ENCODE measurements at places on chromosomes 16 and 17.

- DNase-seq, result no peak
These were observed 111.0 kb downstream of the N4BP1 start for GRCh38 chr16:48498769-48499631.

GRCh38 chr17:81651692-81652091 lies 4.7 kb downstream of the PDE6G start:
- DNase-seq, result no peak

DNA sequence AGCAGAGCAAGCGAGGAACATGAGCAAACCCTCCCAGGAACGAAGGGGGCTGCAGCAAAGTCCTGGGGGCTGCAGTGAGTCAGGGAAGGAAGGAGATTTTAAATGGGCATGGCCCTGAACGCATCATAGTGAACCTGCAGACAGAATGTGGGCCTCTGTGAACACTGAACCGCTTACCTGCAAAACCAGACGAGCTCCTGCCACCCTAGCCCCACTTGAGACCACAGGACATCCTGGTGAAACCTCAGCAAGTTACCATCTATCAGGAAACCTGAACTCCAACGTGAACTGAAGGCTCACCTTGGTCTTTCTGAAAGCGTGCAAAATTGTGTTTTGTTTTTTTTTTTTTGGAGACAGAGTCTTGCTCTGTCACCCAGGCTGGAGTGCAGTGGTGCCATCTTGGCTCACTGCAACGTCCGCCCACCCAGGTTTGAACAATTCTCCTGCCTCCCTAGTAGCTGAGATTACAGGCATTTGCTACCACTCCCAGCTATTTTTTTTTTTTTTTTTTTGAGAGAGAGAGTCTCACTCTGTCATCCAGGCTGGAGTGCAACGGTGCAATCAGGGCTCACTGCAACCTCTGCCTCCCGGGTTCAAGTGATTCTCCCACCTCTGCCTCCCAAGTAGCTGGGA lies 30.8 kb downstream of the FANCA start:
- DNase-seq, result no peak

DNA sequence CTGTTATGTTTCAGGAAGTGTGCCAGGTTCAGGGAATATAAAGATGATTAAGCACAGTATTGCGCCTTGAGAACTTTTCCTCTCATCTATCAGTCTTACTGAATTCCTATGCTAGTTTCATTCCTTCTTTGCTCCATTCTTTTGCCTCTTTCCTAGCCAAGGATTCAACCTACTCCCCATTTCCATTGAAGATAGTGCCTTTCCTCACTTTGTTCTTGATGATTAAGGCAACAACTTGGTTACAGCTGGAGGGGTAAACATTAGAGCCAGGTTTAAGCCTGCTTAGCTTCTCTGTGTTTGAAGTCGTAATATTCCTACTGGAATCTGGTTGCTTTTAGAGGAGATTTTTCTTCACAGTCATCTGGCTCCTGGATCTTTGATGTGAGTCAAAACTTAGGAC lies 75.1 kb downstream of the NQO1 start:
- DNase-seq, result no peak

GRCh38 chr16:4609200-4610010 lies 5.3 kb downstream of the UBALD1 start:
- no peak for DNase-seq

- no peak for DNase-seq
These were observed 102.4 kb downstream of the MAP2K6 start for GRCh38 chr17:69516911-69517310.

GRCh38 chr17:41824086-41824485 lies 11.3 kb downstream of the FKBP10 start:
- DNase-seq, result no peak

GRCh38 chr16:65064131-65064530 lies 57.7 kb downstream of the CDH11 start:
- no peak for DNase-seq

DNA sequence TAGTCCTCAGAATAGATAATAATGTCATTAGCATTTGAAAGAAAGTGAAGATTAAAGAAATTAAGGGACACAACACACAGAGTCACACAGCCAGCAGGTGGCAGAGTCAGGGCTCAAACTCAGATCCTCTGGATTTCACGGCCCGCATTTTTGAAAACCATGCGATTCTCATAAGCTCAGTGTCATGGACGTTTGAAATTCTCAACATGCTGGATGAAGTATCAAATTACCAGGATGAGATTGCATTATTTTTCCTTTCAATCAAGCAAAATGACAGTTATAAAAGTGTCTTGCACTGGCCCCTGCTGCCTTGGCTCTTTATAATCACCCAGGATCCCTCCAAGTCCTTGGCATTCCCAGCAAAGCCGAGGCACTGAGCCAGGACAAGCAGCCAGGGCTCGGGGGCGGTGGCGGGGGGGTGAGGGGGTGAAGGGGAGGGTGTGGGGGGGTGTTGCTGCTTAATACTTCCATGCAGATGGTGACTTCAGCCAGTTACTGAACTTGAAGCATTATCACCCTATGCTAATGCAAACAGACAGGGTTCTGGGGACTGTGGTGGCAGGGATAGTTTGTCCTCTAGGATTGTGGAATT lies 6.6 kb upstream of the BMERB1 start:
- peak; percentile 12 for DNase-seq

GRCh38 chr17:78677303-78678221 lies 100.4 kb upstream of the DNAH17 start:
- DNase-seq, result no peak

DNA sequence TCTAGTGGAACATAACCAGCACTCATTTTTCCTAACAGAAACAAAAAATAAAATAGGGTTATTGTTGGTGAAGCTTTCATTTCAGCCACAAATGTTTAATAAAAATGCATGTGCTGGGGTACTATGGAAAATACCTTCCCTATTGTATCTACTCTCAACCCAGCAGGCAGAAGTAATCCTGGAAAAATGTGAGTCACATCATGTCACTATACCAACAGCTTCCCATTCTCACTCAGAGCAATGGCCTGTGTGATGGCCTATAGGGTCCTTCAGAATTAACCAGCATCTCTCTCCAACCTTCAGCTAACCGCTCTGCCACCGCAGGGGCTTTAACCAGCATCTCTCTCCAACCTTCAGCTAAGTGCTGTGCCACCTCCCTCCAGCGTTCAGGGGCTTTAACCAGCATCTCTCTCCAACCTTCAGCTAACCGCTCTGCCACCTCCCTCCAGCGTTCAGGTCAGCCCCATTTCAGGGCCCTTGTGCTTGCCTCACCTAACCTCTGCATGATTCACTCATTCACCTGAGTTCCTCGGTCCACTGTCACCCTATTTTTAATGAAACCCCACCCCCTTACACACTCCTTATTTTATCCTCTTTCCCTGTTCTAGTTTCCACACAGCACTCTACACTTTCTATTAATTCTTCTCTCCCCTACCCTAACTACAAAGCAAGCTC lies 34.0 kb downstream of the UBE2G1 start:
- DNase-seq, result no peak

- DNase-seq, result no peak
These were observed 33.7 kb downstream of the NECAB2 start for GRCh38 chr16:84001726-84002125.

DNA sequence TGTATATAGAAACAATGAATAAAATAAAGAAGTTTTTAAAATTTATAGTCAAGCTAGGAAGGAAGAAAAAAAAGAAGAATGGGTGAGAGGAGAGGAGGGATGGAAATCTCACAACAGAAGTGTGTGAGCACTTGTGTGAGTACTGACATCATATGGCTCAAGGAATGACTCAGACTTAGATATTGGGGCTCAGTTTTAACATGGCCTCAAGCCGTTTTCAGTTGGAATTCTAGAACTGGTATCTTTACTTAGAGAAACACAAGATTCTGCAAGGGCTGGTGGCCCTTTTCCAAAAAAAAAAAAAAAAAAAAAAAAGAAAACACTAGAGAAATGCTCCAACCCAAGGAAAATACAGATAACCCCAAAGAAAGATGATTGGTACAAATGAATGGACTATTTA lies 55.1 kb downstream of the STXBP4 start:
- DNase-seq, result no peak

DNA sequence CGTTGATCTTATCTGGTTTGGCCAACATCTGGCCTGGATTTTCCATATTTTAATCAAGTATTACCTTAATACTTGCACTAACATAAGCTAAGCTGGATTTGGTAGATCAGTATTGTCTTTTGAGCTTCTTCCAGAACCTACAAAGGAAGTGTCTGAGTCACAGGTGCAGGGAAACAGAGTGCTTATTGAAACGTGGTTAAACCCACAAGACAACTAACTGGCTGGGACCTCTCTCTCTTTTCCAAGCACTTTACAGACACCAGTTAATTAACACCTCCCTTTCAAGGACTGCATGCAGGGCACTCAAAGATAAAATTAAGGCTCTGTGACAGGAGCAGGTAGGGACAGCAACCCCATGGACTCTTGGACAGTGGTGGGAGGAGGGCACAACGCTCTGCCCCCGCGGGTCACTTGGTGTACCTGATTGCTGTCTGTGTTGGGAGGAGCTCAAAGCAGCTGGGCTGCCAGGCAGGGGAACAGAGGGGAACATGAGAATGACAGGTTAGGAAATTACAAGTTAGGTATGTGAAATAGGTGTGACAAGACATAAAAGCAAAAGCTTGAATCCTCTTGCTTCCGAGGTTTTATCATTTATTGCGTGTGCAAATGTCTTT lies 133.7 kb upstream of the MON1B start:
- no peak for DNase-seq

DNA sequence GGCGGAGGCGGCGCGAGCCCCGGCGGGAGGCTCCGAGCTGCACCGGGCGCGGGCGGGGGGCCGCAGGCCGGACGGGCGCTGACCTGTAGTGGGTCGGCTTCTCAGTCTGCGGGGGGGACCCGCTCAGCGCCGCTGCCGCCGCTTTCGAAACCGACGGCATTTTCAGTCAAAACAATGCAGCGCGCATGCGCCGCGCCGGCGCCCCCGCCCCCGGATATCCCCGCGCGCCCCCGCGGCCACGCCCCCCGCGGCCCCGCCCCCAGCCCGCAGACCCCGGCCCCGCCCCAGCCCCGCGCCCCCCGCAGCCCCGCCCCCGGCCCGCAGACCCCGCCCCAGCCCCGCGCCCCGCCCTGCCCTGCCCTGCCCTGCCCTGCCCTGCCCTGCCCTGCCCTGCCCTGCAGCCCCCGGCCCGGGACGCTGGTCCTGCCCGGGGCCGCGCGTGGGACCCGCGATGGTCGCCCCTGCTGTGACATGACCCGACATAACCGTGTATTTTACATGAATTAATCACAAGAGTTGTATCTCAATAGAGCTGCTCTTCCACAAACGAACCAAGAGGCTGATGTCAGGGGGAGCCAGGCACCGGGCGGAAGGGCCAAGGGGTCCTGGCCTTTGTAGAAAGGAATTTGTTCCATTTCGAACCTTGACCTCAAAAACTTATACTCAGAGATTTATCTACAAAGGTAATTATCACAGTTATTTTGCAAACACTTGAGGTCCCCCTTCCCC lies at the start of gene UNKL:
Gene UNKL (minus strand): TSS at position 173 of the 729 bp plus-strand sequence. CDS start 13 bp downstream, at position 160.
- peak; percentile 78 for DNase-seq

GRCh38 chr16:24758373-24758772 lies 28.9 kb downstream of the TNRC6A start:
- no peak for DNase-seq

GRCh38 chr17:51238255-51238887 lies 21.5 kb downstream of the MBTD1 start:
- DNase-seq, result no peak

GRCh38 chr16:12027558-12028287 lies 51.2 kb downstream of the SNX29 start:
- no peak for DNase-seq

GRCh38 chr16:82302042-82302727 lies 132.2 kb upstream of the MPHOSPH6 start:
- no peak for DNase-seq

- no peak for DNase-seq
These were observed 30.0 kb downstream of the WFDC1 start for GRCh38 chr16:84324434-84325262.

GRCh38 chr17:30824002-30824355 lies 513 bp downstream of the CRLF3 start:
- peak; percentile 25 for DNase-seq

DNA sequence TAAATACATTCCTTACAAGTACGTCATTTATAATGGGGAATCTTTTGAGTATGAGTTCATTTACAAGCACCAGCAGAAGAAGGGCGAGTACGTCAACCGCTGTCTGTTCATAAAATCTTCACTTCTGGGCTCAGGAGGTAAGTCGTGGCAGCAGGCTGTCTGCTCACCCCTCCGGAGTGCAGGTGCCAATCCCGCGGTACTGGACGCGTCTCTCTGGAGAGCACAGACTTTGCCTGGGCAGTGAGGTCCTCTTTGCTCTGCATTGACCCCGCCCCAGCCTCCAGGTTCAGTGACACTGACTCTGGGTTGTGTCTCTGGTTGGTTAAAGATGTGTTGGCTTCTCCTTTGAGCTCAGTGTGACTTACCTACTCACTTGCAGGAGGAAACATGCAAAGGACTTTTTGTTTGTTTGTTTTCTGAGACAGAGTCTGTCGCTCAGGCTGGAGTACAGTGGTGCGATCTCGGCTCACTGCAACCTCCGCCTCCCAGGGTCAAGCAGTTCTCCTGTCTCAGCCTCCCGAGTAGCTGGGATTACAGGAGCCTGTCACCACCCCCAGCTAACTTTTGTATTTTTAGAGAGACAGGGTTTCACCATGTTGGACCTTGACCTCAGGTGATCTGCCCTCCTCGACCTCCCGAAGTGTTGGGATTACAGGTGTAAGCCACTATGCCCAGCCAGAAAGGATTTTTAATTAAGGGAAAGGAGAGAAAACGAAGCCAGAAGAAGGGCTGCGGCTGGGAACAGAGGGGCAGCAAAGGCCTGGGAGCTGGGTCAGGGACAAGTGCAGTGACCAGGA lies 31.2 kb downstream of the RNF213 start:
- no peak for DNase-seq

DNA sequence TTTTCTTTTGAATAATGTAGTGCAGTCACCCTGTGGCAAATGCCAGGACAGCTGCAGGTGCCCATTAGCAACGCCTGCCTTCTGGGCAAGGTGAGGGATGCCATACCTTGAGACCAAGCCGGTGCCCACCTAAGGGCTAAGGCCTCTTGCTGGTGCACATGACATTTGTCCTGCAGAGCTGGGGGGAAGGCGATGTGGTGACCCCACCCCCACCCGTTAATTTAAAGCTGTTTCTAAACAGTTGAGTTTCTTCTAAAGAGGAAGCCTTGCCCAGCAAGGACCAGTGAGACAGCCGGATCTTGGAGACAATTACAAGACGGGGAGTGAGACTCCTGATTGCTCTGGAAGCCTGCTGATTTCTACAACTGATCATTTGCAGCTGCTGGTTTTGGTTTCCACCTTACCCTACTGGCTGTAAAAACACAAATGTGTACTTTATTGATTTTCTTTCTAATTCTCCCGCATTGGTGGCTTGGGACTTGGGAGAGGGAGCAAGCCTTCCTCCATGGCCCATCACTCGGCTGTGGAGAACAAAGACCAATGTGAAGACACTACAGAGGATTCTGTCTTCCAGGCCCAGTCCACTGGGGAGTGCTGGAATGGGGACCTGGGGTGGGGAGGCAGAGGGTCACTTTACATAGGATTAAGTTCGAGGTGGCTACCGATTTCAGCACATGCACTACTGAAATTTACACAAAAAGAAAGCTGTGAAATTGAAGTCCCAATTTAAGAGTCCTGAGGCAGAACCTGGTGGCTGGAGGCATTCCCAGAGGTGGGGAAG lies 2.7 kb downstream of the CDK5R1 start:
- DNase-seq, result no peak

All from NCI-H345 (cell line).